ENCODE measurements at places on chromosomes 11 and 22.

GRCh38 chr11:75532200-75533048, 6.7 kb upstream of the GDPD5 start:
- DNase-seq, result no peak

DNA sequence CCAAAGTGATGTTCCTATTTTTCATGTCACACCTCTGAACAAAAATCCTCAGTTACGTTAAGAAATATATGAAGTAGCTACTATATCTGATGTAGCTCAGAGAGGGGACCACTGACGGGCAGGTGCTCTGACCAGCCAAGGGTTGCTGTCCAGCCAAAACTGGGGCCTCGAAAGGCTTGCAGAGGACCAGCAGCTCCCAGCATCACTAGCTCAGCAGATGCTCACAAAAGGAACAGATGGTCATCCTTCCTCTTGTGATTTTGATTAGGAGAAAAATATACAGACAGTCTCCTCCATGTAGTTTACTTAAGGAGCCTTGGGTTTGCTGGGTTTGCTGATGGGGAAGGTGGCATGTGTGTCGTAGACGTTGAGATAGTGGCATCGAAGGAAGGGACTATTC, 374.6 kb upstream of the B3GAT1 start:
- no peak for DNase-seq

GRCh38 chr22:49783926-49784629, 43.6 kb downstream of the BRD1 start:
- DNase-seq, result no peak

- no peak for DNase-seq
Observed at GRCh38 chr11:34696862-34697261, 76.0 kb downstream of the EHF start.

- no peak for DNase-seq
Observed at GRCh38 chr22:33404723-33405122, 346.5 kb upstream of the SYN3 start.

GRCh38 chr22:23245799-23246136, 65.5 kb downstream of the BCR start:
- no peak for DNase-seq

DNA sequence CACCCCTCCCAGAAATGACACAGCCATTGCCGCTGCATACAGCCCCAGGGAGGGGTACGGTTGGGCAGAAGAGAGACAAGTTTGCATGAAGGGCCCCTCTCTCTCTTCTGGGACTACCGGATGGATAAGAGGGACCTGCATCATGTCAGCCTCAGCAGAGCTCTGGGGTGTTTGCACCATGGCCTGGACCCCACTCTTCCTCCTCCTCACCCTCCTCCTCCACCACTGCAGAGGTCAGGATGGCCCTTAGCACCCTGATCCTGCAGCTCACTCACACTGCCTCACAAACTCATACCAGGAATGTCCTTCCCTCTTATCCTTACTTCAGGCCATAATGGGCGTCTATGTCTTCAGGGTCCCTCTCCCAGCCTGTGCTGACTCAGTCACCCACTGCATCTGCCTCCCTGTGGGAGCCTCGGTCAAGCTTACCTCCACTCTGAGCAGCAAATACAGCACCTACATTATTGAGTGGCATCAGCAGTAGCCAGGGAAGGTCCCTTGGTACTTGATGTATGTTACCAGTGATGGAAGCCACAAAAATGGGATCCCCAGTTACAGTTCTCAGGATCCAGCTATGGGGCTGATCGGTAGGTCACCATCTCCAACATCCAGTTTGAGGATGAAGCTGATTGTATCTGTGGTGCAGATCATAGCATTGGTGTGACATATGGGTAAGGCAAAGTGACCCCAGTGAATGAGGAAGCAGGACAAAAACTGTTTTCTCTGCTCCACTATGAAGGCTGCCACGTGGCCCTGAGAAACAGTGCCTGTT, 62.2 kb upstream of the VPREB1 start:
- no peak for DNase-seq

- no peak for DNase-seq
Observed at GRCh38 chr22:28488825-28489224, 190.8 kb downstream of the TTC28 start.

DNA sequence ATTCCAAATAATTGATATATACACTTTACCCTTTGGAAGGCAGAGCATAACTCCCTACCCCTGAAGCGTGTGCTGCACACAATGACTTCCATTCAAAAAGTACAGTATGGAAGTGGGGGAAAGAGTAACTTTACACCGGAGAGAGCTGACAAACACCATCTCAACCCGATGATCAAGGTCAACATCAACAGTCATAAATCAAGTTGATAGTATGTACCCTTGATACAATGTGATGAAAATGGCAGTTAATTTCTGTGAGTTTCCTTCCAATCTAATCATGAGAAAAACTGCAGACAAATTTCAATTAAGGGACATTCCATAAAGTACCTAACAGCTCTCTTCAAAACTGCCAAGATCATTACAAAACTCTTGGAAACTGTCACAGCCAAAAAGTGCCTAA, 6.0 kb upstream of the DEUP1 start:
- DNase-seq, result no peak

- DNase-seq, result no peak
Observed at GRCh38 chr11:64469288-64469687, 110.3 kb downstream of the RPS6KA4 start.

- DNase-seq, result no peak
Observed at GRCh38 chr11:35912883-35913624, 30.8 kb upstream of the LDLRAD3 start.

GRCh38 chr11:7654195-7654705, 19.1 kb downstream of the CYB5R2 start:
- DNase-seq, result no peak

DNA sequence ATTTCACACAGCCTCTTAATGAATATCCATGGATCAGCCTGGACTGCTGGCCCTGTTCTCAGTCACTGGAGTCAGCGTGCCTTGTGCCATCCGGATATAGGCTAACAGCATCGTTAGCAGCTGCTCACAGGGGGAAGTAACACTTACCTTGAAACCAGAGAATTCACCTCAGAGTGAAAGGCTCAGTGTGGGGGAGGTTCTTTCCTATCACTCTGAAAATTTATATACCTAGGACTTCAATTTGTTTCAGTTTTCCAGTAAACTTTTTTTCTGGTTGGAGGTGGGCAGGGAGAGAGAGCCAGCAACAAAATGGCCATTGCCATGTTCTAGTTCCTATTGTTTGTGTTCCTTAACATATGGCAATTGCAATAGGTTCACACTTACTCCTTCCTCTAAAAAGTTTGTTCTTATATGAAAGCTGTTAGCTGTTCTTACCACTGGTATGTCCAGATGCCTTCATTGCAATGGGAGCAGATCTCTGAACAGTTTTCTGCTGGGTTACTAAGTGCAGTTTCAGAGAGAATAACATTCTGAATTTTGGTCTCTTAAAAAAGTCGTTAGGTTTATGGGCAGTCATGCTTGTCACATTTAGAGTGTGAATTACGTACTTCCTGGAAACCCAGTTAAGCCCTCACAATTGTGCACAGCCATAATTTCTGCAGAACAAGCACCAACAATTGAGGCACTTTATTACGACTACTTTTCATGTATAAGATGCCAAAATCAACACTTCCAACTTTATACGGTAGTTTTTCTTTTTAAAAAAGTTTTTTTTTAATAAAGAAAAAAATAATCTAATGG, 247.6 kb downstream of the CADM1 start:
- no peak for DNase-seq

DNA sequence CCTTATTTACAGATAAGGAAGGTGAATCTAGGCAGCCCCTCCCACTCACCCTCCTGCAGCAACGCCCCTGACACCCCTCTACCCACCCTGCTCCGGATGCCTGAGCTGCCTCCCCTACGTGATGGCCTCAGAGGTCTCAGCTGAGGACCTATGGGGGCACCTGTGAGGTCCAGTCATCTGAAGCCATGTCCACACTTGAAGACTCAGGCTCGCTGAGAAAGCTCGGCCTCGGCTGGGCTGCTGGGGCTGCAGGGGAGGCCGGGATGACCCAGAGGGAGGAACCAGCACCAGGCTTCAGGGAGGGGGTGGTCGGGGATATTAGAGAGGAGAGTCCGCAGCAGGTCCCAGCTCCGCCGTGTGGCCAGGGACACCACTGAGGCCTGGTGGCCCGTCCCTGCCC, 92.8 kb downstream of the BRD1 start:
- no peak for DNase-seq

- no peak for DNase-seq
Observed at GRCh38 chr22:27934069-27934468, 15.0 kb upstream of the PITPNB start.

GRCh38 chr11:121643479-121644186, 190.9 kb upstream of the SORL1-AS1 start:
- DNase-seq, result no peak

DNA sequence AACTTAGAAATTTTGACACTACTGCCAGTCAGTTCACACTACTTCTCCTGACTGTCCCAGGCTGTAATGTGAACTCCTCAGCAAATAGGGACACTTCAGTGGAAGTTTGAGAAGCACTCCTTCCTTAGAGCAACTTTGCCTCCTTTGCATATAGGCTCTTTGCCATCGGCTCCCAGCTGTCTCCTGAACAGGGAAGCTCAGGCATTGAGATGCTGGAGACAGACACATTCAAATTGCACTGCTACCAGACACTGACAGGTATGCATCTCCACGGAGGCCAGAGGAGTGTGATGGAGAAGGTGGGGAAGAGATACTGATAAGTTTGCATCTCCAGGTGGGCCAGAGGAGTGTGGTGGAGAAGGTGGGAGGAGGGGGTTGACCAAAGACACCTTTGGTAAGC, 1.4 kb downstream of the TRAPPC4 start:
- DNase-seq, result no peak

DNA sequence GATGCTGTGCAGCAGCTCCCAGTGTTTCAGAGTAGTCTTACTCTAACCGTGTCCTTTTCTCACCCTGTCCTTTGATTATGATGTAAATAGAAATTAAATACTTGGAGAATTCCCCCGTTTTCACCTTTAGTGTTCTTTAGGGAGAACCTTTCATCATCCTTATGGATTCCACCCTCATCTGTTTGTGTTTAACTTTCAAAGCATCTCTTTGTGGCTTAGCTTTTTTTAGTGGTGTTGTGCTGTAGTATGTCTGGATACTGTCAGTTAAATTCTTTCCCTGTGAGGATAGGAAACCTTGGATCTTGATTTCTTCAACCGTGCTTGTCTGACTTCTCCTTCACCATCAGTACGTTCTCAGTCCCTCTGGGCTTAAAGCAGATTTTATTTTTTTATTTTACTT, 48.5 kb downstream of the PPP6R3 start:
- no peak for DNase-seq

- no peak for DNase-seq
Observed at GRCh38 chr11:115910379-115910778, 406.2 kb upstream of the CADM1 start.
